ENCODE measurements at places on chromosomes 13 and 19. TPM values are rescaled to one million over a fixed set of nuclear protein-coding genes. Genes with fewer than 3 reads are reported as not detected.

SLC1A5 gene
- total RNA-seq, result 326 TPM

NBEA gene
- total RNA-seq, result 4.0 TPM

CCNA1 gene
- 0.43 TPM for total RNA-seq

CACNA1A gene
- 3.6 TPM for total RNA-seq

PPAN gene
- total RNA-seq, result 56.1 TPM

TNNI3 gene
- not detected for total RNA-seq

ARRDC5 gene
- not detected for total RNA-seq

ACP5 gene
- total RNA-seq, result 10.3 TPM

RBM26 gene
- total RNA-seq, result 27.1 TPM

LNX2 gene
- 8.9 TPM for total RNA-seq

B9D2 gene
- 4.8 TPM for total RNA-seq

IZUMO2 gene
- total RNA-seq, result not detected

AP1M2 gene
- total RNA-seq, result 0.22 TPM

MISP3 gene
- total RNA-seq, result 0.43 TPM

TMEM150B gene
- not detected for total RNA-seq
